RWPE1 (cell line): ENCODE measurements at places on chromosomes 6 and 20.
A peak's percentile ranks its signal among the peaks of the same experiment; 100 is the strongest.

- peak; percentile 52 for DNase-seq
These were observed 20.0 kb downstream of the PLA2G7 start for GRCh38 chr6:46715141-46715540.

GRCh38 chr20:47167846-47168245 lies 188.7 kb downstream of the ZMYND8 start:
- DNase-seq, result no peak

DNA sequence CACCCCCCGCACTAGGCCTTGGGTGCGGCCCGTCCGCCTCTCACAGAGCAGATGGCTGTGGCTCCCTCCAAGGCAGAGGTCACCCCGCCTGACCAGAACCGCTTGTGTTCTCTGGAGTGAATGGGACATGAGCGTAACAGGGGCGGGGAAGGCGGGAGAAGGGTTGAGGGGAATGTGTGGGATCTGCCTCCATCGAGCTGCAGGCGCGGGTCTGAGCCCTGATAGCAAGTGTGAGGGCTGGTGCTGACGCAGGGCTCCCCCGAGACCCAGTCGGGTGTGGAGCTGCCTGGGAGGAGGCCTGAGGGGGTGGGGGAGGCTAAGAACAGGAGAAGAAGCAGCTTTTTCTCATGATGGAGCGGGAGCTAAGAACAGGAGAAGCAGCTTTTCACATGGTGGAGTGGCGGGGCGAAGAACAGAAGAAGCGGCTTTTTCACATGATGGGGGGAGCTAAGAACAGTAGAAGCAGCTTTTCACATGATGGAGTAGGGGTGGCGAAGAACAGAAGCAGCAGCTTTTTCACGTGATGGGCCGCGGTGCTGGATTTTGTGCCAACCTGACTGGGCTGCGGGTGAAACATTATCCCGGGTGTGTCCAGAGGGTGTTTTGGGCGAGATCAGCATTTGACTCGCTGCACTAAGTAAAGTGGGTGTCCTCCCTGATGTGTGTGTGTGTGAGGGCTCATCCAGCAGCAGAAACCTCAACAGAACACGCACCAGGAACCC lies 169.3 kb downstream of the TTLL2 start:
- no peak for DNase-seq

DNA sequence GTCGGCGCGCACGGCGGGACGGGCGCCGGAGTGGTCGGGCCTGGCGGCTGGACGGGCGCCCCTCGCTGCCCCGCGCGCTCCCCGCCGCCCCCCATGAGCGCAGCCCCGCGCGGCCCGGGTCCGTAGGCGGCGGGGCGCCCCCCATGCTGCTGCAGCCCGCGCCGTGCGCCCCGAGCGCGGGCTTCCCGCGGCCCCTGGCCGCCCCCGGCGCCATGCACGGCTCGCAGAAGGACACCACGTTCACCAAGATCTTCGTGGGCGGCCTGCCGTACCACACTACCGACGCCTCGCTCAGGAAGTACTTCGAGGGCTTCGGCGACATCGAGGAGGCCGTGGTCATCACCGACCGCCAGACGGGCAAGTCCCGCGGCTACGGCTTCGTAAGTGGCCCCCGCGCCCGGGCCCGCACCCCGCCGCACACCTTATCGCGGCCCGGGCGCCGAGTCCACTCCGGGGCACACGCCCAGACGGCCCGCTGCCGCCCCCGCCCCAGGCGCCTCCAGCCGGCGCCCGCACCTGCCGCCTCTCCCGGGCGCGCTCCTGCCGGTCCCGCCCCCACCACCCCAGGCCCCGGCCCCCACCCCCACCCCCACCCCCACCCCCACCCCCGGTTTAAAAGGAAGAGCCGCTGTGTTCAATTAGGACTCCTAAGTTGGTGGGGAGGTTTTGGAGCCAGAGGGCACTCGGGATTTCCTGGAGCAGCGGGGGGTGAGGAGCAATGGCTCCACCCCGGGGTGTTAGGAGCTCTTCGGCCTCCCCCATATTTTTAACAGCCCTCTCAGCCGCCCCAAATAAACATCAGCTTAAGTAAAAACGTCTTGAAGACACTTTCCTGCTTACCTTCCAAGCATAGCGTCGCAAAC lies 474 bp downstream of the RBM38 start:
- peak; percentile 46 for DNase-seq

DNA sequence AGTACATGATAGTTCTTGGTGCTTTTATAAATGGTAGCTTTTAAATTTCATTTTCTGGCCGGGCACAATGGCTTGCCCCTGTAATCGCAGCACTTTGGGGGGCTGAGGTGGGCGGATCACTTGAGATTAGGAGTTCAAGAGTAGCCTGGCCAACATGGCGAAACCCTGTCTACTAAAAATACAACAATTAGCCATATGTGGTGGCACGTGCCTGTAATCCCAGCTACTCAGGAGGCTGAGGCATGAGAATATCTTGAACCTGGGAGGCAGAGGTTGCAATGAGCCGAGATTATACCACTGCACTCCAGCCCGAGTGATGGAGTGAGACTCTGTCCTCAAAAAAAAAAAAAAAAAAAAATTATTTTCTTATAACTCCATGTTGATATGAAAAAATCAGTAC lies 36.0 kb downstream of the LRRN4 start:
- no peak for DNase-seq

DNA sequence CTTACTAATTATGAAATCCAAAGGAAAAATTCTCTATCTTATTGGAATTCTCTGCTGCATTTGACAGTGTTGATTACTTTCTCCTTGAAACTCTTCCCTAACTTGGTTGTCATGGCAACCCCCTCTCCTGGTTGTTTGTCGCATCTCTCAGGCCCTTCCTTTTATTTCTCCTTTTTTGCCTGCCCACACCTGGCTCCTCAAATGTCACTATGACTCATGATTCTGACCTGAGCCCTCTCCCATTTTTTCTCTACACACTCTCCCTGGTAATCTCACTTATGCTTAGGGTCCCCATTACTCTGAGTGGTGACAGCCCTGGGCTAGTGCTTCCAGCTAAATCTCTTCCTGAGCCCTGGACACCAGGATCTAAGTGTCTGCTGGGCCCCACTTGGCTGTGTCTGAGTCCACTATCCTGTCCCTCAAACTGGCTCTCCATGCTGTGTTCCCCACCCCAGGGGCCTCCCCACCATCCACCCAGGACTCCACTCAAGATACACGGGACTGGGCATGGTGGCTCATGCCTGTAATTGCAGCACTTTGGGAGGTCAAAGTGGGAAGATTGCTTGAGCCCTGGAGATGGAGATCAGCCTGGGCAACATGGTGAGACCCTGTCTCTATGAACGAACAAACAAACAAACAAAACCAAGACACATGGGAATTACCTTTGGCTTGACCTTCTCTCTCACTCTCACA lies 16.5 kb upstream of the NNAT start:
- DNase-seq, result peak; percentile 55

- no peak for DNase-seq
These were observed 2.4 kb upstream of the ZBTB24 start for GRCh38 chr6:109485266-109485935.

DNA sequence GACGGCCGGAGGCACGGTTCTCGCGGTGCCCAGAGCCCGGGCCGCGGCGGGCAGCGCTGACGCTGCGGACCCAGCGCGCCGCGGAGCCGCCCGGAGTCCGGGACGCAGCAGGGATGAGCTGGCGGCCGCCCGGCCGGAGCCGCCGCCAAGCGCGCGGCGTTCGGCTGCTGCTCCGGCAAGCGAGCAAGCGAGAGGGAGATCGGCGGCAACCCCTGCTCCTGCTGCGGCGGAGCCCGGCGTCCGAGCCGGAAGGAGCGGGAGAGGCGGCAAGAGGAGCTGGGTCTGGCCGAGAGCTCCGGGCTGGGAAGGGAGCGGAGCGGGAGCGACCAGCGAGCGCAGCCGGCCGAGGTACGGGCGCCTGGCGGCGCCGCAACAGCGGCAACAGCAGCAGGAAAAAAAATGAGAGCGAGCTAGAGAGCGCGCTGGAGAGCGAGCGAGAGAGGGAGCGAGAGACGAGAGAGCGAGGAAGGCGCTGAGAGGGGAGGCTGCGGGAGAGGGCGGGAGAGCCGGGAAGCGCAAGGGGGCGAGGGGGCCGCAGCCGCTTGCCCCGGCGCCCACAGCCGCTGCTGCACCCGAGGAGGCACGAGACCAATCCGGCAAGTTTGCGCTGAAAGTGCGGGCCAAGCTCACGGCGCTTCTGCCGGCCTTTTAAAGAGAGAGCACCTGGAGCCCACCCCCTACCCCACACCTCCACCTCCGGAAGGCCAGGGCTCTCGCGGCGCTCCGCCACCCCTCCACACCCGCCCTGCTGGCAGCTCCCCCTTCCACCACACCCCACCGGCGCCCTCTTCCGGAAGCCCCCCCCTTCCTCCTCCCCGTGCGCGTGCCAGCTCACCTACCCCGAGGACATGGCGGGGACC lies 496 bp downstream of the GRM4 start:
- peak; percentile 34 for DNase-seq

DNA sequence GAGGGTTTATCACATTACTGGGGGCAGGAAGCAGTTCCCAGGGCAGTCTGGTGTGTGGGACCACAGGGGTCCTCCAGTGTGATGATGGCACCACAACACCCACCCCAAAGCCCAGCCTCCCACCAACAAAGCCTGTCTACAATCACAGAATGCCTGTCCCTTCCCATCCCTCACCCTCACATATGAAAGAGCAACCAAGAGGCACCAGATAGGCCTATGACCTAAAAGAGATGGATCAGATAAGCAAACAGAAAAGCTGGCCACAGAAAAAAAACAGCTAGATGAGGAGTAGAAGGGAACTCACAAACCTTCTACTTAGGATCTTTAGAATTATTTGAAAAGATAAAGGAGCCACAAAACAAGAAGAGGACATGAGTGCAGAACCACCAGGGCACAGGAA lies 54.3 kb downstream of the SERAC1 start:
- no peak for DNase-seq

DNA sequence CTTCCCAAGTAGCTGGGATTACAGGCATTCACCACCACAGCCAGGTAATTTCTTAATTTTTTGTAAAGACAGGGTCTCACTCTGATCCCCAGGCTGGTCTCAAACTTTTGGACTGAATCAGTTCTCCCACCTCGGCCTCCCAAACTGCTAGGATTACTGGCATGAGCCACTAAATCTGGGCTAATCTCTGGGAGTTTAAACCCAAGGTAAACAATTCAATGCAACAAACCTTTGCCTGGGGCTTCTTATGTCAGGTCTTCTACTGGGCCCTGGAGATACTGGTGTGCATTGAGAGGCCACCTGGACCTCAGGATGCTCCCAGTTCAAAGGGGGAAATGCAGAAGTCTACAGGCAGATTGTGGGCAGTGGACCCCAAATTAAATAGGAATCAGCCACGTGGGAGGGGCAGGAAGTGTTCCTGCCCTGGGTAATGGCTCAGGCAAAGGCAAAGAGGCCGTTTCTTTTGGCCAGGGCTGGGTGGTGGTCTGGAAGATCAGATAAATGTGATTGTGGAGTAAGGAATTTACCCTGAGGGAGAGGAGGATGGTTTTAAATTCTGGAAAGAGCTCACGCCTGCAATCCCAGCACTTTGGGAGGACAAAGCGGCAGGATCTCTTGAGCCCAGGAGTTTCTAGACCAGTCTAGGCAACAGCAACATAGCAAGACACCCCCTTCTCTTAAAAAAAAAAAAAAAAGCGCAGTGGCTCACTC lies 1.3 kb upstream of the MYBL2 start:
- no peak for DNase-seq

DNA sequence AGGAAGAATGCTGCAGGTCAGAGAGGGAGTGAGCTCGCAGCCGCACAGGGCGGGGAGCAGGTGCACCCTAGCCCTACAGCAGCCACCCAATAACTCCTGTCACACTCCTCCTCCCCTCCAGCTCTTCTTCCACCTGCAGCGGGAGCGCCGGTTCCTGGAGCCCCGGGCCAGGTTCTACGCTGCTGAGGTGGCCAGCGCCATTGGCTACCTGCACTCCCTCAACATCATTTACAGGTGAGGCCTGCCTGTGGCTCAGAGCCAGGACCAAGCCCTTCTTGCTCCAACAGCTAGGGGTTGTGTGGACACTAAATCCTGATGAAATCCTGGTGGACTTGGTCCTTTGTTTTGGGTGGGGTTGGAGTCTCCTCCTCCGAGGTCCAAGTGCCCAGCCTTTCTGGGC lies 11.7 kb downstream of the SGK2 start:
- no peak for DNase-seq

DNA sequence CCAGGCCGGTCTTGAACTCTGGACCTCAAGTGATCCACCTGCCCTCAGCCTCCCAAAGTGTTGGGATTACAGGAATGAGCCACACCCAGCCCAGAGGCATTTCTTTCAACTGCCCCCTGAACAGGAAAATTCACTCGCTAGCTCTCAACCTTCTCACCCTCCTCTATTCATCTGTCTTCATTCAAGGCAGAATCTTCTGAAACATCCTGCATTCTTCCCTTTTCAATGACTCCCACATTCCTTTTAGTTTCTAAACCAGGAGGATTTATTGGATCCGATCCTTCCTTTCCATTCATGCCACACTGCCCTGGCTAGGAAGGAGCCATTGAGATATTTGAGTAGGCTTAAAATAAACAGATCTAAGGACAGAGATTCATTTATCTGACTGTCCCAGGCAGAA lies 52.9 kb downstream of the C6orf52 start:
- no peak for DNase-seq

- no peak for DNase-seq
These were observed 11.3 kb upstream of the TFAP2A start for GRCh38 chr6:10425975-10426780.

DNA sequence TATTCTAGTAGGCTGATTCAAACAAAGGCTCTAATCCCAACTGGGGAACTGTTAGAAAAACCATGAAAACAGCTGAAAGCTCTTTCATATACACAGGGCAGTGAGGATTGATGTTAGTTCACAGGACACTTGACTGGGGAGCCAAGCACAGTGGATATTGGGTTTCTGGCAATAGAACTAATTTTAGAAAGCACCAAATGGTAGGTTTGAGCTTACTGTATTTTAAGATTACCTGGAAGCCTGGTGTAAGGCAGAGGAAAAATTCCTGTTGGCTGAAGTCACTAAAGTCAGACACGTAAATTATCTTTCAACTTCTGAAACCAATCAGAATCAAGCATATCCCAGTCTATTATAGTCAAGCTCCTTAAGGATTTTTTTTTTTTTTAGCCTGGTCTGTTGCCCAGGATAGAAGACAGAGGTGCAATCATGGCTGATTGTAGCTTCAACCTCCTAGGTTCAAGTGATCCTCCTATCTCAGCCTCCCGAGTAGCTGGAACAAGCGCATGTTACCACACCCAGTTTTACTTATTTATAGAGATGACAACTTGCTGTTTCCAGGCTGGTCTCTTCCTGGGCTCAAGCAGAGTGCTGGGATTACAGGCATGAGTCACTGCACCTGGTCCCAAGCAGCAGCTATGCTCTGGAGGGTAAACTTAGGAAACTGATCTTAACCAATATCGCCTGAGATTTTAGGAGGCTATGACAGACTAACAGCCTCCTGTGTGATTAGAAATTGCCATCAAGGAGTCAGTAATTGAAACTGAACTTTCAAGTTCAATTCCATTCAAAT lies 32.5 kb upstream of the SYNCRIP start:
- peak; percentile 26 for DNase-seq

GRCh38 chr20:42018979-42019378 lies 400.8 kb upstream of the CHD6 start:
- no peak for DNase-seq

- peak; percentile 30 for DNase-seq
These were observed 7.6 kb upstream of the HLA-DRA start for GRCh38 chr6:32432050-32432450.

GRCh38 chr6:149284904-149285303 lies 32.6 kb upstream of the TAB2 start:
- no peak for DNase-seq

GRCh38 chr6:143323729-143324470 lies 126.6 kb downstream of the ADAT2 start:
- DNase-seq, result no peak

GRCh38 chr6:170125456-170126300 lies 165.2 kb downstream of the DLL1 start:
- no peak for DNase-seq
